ENCODE measurements at places on chromosomes 11 and 22.

- DNase-seq = no peak
These were observed 804 bp downstream of the ACER3 start for GRCh38 chr11:76861490-76861953.

GRCh38 chr11:3810951-3811350 is 2.6 kb downstream of the PGAP2 start:
- no peak for DNase-seq

GRCh38 chr11:24896118-24896835 is 399.4 kb downstream of the LUZP2 start:
- no peak for DNase-seq

GRCh38 chr22:31870890-31871289 is 73.4 kb upstream of the YWHAH start:
- DNase-seq = no peak

GRCh38 chr22:42317008-42317407 is 46.6 kb upstream of the TCF20 start:
- DNase-seq = no peak

GRCh38 chr22:25062386-25063085 is 110.0 kb downstream of the KIAA1671 start:
- DNase-seq = no peak

DNA sequence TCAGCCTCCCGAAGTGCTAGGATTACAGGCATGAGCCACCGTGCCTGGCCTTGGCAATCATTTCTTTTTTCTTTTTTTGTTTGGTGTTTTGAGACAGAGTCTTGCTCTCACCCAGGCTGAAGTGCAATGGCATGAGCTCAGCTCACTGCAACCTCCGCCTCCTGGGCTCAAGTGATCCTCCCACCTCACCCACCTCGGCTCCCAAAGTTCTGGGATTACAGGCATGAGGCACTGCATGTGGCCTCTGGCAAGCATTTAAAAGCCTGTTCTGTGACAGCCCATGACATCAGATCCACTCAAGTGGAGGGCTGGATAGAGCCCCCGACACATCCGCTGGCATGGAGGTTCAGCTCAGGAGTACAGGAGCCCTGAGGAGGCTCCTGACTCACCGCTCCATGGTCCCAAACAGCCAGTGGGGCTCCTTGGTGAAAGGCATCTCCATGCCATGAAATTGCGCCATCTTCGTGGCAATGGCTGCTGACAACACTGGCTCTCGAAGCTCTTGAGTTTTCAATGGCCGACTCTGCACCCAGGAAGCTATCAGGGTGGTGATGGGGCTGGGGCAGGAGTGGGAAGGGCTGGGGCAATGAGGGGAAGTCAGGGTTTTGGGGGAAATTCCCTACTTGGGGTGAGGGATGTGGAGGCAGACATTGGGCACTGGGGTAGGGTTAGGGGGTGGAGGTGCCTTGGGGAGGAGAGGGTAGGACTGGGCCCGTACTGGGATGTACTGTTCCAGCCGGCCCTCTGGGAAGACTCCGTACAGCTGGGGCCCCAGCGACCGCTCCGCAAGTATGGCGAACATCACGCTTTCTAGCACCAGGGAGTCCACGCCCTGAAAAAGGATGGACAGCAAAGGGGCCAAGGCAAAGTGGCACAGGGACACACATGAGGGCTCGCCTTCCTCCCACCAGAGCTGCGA is 1.4 kb downstream of the CHKB start:
- DNase-seq = no peak

DNA sequence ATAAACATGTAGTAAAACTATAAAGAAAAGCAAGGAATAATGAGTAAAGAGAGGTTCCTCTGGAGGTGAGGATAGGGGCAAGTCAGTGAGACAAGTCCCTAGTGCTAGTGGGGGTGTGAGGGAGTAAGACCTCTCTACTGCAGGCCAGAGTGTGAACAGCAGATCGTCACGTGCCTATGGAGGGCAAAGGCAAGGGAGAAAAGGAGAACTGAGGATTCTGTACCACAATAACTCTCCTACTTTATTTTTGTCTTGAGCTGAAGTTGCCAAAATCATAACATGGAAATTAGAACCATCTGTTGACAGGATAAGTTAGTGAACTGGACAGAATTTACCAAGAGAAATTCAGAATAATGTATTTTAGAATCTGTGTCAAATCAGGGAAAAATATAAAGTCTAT is 77.6 kb downstream of the ENTHD1 start:
- DNase-seq = no peak

- DNase-seq = no peak
These were observed 34.1 kb upstream of the JAM3 start for GRCh38 chr11:134034496-134035381.

- no peak for DNase-seq
These were observed 1.1 kb downstream of the TRIM22 start for GRCh38 chr11:5690736-5691135.

DNA sequence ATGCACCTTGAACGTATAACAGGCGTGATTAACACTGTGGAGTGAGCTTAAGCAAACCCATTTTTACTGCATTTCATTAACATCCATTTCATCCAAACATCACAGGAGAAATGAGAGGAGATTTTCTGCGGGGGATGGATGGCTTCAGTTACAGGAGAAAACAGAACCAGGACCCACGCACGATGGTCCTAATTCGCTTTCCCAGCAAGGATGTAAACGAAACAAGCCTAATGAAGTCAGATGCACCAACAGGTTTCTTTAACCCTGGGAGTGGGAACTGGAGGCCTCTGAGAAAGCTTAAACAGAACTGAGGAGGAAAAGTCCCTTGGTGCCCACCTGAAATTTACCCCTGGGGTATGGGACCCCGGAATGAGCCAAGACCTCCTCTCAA is 2.7 kb downstream of the CADM1 start:
- DNase-seq = no peak

GRCh38 chr22:30893434-30894370 is 74.9 kb downstream of the MORC2 start:
- DNase-seq = no peak

- DNase-seq = no peak
These were observed 516 bp downstream of the NEU3 start for GRCh38 chr11:74989260-74989638.

DNA sequence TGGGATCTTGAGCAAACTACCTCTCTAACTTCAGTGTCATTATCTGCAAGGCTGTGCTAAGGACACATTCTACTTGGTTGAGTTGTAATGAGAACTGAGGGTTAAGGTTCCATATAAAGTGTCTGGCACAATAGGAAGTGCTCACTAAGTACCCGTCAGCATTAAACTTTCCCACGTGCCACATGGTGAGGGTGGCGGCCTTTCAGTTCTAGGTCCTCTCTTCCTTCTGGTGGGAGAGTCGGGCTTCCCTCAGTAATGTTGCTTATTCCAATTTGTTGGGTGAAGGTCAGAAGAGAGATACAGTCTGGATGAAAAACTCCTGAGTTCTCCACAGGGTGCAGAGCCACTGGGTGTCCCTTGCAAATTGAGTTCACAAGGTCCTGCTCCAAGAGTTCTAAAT is 4.6 kb upstream of the CD6 start:
- DNase-seq = no peak

- no peak for DNase-seq
These were observed 37.7 kb downstream of the ANO1 start for GRCh38 chr11:70115778-70116177.

GRCh38 chr11:115889712-115890111 is 385.5 kb upstream of the CADM1 start:
- no peak for DNase-seq

DNA sequence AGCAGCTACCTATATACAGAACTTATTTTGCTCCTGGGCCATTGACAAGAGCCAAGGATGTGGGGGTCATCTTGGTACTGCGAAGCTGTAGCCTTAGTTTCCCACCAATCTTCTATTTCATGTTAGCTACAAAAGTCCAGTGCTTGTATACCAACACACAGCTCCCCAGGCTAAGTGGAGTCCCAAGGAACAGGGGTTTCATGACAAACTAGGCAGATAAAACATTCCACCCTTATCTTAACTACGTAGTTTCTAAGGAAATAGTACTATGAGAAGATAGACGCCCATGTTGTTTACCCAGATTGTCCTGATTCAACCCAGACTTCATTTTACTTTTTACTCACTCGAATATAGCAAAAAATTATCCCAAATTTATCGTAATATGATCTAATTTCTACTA is 218.5 kb downstream of the DYNC2H1 start:
- DNase-seq = no peak

DNA sequence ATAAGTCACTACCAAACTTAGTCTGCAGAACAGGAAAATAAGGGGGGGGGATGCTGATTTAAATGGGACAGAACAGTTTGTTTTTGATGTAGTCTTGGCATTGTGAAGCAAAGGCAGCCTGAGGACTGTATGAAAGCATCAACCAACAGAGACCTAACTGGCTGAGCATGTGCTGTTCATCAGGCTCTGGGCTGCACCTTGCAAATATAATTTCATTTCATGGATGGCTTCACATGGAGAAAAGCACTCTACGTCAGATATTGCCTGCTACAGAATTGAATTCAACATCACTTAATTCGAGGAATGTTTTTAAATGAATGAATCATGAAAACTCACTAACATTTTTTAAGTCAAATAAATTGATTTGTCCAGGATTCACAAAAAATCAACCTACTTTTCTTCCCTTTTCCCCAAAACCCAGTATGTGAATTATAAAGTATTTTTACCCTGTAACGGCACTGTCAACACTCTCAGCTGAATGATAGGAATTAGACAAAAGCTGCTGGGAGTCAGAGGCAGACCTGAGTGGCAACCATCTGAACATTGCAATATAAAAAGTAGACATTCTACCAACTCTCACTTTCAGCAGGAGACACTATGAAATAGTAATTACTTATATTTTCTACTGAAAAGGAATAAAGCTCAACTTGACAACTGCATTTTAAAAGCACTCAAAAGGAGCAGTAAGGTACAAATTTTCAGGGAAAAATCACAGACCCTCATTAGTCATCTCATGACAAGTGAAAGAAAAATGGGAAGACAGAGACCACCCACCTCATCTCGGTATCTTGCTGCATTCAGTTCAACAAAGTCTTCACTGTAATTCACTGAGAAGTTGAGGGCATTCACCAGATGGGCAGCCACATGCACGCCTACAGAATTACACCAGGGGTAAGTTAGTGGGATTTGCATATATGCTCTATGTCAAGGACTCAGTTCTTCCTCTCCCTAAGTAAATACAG is 47.5 kb downstream of the NOX4 start:
- DNase-seq = no peak

- DNase-seq = no peak
These were observed 67.3 kb downstream of the MCHR1 start for GRCh38 chr22:40746428-40747220.

DNA sequence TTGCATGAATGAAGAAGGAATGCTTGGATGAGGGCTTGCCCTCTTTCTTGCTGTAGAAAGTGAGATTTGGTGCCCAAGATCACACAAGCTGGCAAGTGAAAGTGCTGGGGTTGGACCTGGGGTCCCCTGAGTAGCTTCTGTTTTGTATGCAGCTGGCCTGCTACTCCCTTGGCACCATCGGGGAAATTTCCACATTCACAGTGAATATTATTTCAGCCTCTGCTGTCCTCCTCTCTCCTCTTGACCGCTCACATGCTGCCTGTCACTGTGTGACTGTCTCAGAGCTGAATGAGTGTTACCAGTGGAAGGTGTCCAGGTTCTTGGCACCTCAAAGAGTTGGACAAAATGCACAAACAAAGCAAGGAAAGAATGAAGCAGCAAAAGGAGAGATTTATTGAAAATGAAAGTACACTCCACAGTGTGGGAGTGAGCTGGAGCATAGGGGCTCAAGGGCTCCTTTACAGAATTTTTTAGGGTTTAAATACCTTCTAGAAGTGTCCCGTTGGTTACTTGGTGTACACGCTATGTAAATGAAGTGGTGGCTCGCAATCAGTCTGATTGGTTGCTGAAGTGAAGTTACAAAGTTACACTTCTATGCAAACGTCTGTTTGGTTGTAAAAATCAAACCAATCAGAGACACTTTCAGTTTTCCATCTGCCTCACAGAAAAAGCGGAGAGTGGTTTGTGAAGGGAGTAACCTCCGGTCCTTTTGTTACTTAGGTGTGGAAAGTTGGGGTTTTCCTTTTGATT is 87.4 kb downstream of the DEPDC5 start:
- DNase-seq = no peak

DNA sequence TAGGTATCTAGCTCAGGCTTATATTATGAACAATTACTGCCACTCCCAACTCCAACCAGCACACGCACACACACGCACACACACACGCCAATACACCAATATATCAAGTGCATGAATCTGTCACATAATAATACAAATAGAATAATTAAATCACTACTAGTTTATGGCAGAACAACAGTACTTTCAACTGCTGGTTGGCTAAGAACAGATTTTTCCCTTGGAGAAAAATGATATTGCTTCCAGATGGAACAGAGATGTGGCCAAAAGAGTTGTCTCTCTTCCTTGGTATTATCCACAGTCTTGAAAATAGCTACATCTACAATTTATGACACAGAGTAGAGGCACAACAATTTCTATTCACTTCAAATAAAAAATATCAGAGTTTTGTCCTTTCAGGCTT is 538.3 kb upstream of the FAT3 start:
- DNase-seq = no peak

- no peak for DNase-seq
These were observed 68.1 kb downstream of the GRIK4 start for GRCh38 chr11:120579611-120580031.

- no peak for DNase-seq
These were observed at the start of gene BCO2 for GRCh38 chr11:112174789-112175598. Gene BCO2, plus strand, starts transcription at chr11:112175512. Its CDS starts 90 bp downstream, at chr11:112175602.

DNA sequence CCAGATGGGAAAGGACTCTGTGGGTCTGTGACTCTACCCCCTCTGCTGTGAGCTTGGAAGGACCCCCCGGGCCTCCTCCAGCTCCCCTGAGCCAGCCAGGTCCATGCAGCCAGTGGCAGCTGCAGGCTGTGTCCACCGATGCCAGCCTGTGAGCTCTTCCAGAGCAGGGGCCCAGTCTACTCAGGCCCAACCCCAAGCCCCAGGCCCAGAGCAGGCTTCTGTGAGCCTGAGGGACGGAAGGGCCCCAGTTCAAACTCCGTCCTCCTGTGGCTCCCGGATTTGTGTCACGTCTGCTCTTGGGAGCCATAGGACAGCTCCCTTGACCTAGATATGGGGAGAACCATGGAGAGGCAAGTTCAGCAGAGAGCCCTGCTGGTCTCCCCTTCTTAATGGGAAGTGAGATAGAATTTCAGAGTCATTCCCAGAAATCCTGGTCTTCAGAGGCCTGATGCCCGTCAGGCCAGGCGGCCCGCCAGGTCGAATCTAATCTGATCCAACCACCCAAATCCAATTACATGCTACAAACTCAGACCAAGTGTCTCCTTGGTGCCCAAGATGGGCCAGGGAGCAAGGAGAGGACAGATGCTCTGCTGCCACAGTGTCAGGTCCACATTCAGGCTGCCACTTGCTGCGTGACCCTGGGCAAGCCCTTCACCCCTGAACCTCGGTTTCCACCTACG is 75.1 kb downstream of the SCUBE1 start:
- DNase-seq = no peak

GRCh38 chr22:38318792-38319773 is 1.9 kb upstream of the CSNK1E start:
- DNase-seq = no peak

GRCh38 chr11:3154001-3154599 is 11.0 kb downstream of the OSBPL5 start:
- no peak for DNase-seq

DNA sequence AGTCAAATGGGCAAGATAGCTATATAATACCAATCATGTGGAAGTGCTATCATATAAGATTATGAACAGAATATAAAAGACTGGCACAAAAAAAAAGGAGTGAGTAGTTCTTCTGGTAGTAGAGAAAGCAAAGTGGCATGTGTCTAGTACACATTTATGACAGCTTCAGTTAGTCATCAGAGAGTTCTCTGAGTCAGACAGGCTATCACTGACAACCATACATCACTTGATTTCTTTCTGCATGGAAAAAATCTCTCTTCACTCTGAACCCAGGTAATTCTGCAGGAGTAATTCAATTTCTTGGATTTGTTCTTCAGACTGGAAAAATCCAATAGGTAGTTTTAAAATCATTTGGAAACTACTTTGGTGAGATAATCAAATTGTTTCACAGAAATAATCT is 286.8 kb upstream of the ANO3 start:
- DNase-seq = no peak
